NCI-H1930 (cell line): ENCODE measurements at places on chromosomes 6 and 20.

DNA sequence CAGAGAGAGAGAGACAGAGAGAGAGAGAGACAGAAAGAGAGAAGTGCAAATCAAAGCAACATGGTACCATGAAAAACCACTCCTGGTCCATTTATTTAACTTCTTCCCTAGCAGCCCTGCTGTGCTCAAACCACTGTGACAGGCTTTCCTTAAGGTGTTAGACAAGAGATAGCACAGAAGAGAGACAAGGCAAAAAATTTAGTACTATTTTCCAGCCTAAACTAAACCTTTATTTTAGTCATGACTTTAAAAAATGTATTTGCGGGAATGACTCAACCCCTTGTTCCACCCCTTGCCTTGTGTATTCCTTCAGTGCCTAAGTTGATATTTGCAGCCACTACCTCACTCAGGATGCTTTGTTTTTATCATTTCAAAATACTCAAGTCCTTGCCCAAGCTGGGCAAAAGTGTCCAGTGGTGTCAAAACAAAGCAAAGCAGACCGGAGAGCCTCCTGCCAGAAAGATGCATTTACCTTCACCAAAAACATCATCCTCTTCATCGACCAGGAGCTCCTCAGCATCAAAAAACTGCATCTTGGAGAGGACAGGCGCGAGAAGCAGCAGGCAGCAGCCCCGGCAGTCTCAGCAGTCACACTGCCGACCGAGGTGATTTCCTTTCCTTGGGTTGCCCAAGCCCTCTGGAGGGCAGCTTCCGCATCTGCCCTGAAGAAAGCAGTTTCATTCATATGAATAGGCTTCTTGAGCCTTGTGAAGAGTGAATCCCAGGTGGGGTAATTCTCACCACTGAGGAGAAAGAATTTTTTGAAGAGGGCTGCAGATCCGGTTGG, at the start of gene RIPOR2:
TSS of gene RIPOR2 (minus strand) at position 595 of the 787 bp plus-strand sequence. CDS start at position 533, 62 bp downstream.
- no peak for DNase-seq

- DNase-seq: no peak
Measured at GRCh38 chr20:38640521-38640920, 38.9 kb downstream of the ARHGAP40 start.

- DNase-seq: no peak
Measured at GRCh38 chr20:58853976-58854637, 1.6 kb downstream of the GNAS start.

- no peak for DNase-seq
Measured at GRCh38 chr20:51345601-51346101, 196.9 kb downstream of the NFATC2 start.

- DNase-seq: no peak
Measured at GRCh38 chr6:41059556-41059955, 6.6 kb downstream of the APOBEC2 start.

DNA sequence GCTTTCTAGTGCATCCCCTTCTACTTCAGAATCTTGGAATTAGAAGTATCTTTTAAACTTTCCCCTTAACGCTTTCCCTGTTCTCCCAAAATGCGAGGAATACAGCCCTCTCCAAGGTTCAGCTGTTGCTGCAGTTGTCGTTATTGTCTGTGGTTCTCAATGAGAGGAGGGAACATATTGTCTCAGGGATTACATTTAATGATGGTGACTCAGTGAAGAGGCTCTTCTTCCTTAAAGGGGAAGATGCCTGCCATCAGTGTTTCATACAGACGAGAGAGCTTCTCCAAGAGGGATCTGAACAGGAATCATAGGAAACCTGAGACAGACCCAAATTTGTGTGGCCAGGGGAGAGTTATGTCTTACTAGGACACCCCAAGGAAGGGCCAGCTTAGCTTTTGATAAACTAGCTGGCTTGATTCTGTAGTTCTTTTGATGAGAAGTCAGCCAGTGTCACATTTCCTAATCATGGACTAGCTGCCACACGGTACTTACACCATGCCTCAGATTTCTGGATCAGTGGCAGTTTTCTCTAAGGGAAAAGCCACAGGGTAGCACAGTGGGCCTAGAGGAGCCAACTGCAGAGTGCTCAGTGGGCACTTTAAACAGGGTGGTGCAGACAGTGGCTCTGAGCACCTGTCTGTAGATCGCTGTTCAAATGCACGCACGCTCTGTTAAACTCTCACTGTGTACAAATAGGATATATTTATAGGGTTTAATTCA, 59.7 kb upstream of the TMEM181 start:
- DNase-seq: peak; percentile 4

DNA sequence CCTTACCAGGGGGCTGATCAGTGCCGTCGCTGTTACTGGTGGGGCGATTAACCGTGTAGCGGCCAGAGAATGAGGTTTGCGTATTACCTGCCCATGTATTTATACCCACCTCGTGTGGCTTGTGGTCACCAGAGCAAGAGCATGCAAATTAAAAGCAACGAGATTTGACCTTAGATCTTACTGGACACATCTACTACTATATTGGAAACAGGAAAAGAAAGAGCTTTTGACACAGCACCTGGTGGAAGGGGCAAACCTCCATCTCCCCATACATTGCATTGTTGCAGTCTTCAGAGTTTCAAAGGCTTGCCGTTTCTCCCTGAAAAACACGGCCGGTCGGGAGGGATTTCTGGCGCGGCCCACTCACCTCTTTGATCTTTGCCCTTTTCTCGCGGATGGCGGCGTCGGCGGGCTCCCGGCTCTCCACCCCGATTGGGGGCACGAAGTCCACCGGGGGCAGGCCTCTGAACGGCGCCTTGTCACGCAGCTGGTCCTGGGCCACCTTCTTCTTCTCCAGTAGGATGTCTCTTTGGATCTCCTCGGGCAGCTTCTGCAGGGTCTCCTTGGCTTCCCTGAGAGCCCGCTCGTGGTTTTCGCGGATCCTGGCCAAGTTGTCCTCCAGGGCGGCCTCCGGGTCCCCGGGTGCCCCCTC, 1.3 kb downstream of the MAN1A1 start:
- DNase-seq: no peak

DNA sequence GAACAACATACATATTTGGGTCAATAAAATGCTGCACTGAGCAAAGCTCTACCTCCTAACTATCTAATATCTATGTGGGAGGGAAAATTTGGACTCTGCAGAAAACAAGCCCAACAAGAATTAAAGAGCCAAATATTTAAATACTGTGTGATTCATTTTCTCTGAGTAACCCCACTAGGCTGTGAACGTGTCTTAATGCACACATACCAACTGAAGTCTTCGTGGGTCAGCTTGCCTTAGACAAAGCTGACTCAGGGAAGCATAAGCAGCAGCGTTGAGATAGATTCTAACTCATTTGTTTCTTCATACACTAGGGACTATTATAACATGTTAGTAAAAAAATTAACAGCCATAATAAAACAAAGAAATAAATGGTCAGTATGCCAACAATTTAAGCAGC, 114.3 kb downstream of the GJA1 start:
- DNase-seq: no peak

DNA sequence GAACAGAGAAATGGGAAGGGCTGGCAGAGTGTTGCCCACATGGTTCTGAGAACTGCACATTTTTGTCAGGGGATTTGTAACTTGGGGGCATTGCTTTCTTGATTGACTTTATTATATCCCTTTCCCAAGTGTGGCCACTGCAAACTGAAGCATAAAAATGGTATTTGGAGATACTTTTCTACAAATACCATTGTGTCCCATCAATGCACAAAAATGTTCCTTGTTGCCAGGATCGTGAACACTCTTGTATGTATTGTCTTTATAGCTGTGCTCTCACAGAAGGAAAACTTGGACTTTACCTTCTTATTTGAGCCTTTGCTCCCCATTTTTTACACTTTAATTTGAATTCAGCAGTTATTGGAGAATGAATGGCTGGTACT, 57.1 kb upstream of the C20orf144 start:
- DNase-seq: no peak

- no peak for DNase-seq
Measured at GRCh38 chr20:52035498-52035897, 156.1 kb downstream of the ZFP64 start.

DNA sequence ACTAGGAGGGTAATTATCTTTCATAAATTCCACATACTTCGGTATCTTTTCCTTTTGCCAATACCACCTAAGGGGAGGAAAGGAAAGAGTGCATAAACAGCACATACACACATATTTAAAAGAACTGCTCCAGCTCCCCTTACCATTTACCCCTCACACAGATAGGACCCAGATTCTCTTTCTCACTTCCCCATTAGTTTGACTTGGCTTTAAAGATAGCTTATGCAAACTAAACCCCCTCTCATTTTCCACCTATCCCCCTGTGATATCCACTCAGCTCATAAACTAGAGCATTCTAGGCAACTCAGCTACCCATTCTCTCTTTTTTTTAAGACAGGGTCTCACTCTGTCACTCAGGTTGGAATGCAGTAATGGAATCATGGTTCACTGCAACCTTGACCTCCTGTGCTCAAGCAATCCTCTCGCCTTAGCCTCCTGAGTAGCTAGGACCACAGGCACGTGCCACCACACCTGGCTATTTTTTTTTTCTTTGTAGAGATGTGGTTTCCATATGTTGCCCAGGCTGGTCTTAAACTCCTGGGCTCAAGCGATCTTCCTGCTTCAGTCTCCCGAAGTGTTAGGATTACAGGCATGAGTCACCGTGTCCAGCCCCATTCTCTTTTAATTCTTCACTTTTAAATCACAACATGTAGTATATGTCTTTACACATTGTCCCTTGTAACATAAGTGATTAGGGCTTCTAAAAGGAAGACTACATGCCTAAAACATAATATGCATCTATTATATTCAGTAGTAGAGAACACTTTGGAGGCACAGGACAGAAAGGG, 4.0 kb downstream of the FUCA2 start:
- DNase-seq: no peak

- DNase-seq: no peak
Measured at GRCh38 chr6:35402856-35403191, 49.3 kb upstream of the FANCE start.

DNA sequence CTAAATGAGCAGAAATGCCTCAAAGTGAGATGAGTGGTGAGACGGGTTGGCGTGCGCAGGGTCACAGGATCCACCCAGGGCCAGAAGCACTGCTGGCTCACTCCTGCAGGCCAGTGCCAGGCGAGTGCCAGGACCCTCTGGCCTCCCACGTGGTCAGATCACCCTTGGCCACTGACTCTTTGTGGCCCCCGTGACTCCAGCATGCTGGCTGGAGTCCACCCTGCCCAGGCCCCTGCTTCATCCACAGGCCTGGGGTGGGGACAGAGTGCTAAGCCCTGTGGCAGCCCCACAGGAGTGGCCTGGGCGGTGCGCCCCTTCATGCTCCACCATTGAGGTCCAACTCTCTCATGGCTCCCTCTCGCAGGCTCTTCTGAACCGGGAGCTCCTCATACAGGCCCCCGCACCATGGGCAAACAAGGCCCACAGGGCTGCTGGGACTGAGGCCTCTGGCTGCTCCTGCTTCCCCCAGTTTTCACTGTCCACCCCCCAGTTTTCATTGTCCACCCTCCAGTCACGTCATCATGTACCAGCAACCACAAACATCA, 61.6 kb downstream of the ABHD12 start:
- no peak for DNase-seq

DNA sequence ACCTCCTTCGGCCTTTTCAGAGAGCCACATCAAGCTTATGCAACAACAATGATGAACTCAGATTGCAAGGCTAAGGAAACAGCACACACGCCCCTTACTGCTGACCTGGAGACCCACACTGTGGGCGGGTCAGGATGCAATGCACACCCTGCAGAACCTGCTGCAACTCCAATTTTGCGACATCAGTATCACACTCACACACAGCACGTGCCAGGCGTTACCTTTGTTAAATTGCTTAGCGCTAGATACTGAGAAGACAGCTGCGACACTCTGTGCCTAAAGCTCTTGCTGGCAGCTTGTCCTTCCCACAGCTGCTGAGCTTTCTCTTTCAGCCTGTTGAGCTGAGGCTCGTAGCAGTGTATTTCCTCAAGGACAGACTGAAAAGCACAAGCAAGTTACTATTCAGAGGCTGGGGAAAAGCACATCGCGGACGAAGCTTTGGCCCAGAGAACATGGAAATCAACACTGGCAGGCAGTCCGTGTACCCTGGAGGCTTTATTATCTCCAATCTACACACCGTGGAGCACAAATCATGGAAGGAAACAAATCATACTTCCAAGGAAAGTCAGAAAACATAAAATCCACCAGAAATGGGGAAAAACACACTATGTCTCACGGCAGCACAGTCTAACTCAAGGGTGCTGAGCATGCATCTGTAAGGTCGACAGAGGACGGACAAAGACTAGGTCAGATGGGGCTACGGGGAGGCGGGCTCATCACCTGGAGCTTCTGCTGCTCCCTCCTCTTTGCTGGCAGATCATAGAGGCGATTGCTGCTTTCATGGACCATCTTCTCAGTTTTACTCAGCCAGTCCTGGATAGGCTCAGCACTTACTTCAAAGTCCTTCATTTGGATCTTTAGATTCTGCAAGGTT, 268.2 kb downstream of the SYNE1 start:
- DNase-seq: no peak

DNA sequence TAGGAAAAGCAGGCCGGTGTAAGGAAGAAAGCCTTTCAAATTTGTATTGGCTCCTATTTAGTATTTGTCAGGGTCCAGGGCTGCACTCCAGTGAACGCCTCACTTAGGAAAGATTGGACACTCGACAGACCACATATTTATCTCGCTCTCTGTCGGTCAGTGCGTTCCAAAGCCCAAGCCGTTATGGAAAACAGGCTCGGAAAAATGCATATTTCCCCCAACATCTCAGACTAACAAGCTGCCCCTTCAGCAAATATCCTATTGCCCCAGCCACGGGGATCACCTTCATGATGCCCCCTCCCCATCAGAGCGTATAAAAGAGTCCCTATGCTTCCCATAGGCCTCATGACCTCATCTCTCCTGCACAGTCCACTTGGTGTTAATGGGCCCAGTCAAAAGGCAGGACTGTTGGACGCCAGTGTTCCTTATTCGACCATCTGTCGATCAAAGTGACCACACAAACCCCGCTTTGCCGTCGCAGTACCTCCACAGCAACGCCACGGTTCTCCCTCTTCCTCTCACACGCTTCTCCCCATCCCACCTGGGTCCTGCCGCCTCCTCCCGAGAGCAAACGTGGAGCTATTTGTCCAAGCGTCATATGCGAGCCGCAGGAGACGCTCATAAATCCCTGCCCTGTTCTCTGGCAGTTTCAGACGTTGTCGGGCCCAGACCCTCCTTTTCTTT, 63.3 kb downstream of the NPEPL1 start:
- no peak for DNase-seq
